Fibroblast of upper back skin (primary cell): ENCODE measurements at places on chromosomes 7 and 10.

DNA sequence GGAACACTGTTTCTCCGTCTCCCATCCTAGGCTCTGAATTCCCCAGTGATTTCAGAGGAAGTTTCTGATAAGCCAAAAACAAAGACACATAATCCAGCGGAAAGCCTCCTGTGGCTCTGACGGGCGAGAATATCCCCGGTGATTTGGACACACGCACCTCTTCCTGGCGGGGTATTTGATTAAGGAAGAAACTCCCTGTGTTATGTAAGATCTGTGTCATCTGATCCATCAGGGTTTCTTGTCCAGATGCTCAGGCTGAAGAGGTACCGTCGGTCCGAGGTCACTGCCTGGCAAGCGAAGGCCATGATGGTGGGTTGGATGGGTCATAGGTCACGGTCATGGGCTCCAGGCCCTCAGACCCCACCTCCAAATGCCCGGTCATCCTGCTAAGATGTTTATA, 39.6 kb upstream of the DNAJB6 start:
- no peak for DNase-seq

DNA sequence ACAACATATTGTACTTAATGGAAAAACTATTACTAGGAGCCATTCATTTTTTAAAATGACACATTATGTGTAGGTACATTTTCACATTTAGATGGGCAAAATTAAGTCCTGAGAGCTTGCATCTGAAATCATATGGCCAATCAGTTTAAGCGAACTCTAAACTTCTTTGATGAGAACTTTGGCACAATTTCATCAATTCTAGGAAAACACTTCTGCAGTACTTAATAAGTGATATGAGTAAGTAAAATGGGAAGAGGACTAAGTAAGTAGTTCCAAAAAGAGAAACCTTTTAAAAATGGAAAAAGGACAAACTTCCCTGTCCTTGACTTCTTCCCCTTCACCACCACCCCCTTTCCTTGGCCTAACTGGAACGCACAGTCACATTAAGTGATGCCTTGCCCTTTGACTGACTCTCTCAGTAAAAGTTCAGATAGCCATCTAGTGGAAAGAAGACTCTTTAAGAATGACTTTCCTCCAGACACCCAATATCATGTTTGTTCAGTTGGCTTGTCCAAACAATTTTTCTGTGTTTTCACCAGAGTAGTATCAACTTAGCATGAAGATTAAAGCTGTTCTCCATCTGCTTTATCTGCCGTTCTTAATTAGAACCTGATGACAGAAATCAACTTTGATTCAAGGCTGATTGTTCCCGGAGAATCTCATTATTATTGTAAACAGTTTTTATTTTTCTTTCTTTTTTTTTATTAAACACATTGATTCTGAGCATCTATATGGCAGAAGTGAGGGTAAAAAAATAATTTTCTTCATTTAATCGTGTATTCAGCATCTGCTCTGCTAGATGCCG, 45.1 kb downstream of the CNNM2 start:
- DNase-seq, result no peak

GRCh38 chr10:94194256-94194655, 168.5 kb downstream of the NOC3L start:
- DNase-seq, result peak; percentile 71

DNA sequence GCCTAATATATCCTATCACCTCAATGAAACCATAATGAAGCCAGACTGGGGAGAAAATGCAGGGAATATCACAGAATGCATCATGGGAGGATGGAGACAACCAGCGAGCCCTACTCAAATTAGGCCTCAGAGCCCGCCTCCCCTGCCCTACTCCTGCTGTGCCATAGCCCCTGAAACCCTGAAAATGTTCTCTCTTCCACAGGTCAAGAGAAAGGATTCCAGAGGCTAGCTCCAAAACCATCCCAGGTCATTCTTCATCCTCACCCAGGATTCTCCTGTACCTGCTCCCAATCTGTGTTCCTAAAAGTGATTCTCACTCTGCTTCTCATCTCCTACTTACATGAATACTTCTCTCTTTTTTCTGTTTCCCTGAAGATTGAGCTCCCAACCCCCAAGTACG, 31.5 kb downstream of the PRSS2 start:
- DNase-seq, result no peak

DNA sequence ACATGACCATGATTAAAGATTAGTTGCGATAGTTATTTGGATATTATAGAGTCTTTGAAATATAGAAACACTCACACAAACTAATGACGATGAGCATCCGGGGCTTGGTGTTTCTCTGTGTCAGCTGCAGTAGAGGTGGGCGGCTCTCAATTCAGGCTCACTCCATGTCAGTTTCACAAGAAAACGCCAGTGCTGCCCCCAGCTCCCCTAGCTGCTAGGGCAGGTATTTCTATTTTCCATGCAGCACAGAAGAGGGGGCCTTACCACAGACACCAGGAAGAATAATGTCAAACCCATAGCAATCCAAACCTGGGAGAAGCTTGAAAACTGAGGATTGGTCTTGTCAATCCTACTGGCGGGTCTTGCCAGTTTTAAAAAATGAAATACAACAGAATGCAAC, 197.1 kb downstream of the PHTF2 start:
- DNase-seq, result no peak

DNA sequence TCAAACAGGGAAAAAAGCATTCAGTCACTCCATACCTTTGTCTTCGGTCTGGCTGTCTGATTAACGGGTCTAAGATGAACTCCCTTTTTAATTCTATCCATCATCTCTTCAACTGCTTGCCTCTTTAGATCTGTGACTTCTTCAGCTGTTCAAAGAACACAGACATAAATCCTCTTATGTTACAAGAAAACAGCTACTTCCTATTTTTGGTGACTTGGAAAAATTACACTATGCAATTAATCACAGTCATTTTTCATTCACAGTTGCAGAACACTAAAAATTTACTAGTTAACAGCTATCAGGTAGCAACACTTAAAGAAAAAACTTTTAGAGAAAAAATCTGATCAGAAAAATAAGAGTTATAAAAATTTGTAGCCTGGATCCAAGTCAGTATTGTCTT, 66.0 kb downstream of the ENO4 start:
- DNase-seq, result no peak

DNA sequence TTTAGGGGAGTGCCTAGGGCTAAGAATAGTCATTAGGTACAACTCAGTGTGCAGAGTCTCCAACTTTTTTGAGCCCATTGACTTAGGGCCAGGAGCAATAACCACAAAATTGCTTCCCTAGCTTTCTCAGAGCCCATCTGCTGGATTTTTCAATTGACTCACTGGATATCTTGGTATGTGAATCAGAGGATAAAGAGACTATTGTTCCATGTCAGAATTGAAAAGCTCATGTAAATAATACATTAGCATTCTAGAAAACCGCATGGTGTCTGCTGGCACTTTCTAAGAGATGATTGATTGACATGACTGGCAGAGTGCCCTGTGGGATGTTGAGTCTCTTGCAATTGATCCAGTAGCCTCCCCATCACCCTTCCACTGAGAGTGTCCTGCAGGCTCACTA, 246.2 kb downstream of the CCDC7 start:
- peak; percentile 92 for DNase-seq

DNA sequence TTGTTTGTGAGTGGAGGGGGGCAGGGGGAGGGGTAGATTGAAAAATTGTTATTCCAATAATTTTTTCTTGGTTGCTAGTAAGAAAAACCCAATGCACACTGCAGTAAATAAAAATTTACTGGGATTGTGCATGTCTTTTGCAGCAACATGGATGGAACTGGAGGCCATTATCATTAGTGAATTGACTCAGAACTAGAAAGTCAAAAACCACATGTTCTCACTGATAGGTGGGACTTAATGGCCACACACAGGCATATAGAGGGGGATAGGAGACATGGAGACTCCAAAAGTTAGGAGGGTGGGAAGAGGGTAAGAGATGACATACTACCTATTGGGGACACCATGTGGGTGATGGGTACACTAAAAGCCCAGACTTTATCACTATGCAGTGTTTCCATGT, 67.2 kb downstream of the BUB3 start:
- DNase-seq, result no peak

DNA sequence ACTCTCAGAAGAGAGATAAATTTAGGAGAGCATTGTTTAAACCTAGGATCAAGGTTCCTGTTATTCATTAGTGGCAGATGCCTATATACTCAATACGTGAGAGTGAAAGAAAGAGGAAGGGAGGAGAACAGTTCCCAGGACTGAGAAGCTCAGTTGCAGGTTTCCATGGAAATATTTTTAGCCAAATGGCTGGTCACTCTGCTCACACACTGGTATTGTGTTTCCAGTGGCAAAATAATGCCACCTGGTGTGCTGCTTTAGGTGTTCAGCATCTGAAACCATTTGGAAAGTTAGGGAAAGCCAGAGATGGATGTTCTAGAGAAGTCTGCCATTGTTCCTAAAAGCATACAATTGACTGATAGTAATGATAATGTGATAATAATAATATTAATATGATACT, 827.7 kb downstream of the SORCS3 start:
- no peak for DNase-seq

DNA sequence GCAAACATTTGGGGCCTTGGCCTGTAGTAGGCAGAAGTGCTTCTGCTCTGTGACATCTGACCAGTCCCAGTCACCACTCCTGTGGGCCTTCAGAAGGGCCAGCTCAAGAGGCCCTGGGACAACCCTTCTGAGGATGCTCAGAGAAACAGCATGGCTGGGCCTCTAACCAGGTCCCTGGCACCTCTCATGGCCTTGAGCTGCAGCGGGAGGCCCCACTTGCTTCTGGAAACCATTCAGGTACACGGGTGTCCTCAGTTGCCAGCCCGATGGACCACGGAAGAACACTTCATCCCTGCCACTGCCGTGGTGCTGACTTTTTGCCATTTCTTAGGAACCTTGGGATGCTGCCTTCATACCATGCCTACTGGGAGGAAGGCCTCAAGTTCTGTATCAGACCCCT, 57.6 kb downstream of the HSPA12A start:
- no peak for DNase-seq

DNA sequence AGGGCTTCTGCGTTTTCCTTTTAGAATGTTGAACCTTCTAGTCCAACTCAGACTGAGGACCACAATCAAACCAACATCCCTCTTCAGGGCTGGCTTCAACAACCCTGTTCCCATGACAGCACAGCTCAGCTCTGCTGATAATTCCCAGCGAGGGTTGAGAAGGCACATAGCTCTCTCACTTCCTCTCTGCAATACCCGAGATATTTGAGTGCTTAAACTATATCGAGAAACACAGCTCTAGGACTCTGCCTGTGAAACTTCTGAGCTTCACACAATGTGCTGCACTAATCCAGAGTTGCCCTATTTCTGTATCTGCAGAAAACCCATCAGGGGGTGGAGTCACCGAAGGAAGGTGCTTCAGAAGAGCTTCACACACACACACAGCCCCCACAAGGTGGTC, 1.6 kb upstream of the ADARB2 start:
- no peak for DNase-seq

DNA sequence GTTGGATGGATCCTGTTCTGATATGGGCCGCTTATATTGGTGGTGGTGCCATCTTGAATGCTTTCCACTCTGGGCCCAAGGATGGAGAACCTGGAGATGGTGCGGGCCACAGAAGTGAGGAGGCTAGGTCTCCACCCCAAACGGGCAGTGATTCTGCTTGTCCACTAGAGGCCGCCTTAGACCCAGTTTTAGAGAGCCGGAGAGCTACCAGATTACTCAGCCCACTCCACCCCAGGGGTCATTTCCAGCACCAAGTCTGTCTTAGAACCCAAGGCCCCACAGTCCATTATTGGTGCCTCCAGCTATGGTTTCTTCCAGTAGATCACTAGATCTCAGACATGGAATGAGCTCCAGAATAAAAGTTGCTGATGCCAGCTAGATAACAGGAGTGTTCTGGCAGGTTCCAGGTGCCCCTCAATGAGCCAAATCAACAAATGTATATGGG, 11.8 kb upstream of the CAMK2G start:
- DNase-seq, result peak; percentile 84

GRCh38 chr7:131203291-131203976, 124.2 kb upstream of the MKLN1 start:
- DNase-seq, result no peak
